ENCODE measurements at places on chromosomes 12 and 14.

- no peak for DNase-seq
These were observed 85.2 kb upstream of the MYF6 start for GRCh38 chr12:80622271-80622670.

- no peak for DNase-seq
These were observed 4.6 kb upstream of the CEP128 start for GRCh38 chr14:80946187-80946586.

- no peak for DNase-seq
These were observed 37.4 kb downstream of the SPTLC2 start for GRCh38 chr14:77579065-77579464.

GRCh38 chr14:21572604-21573003, 7.3 kb downstream of the OR10G3 start:
- DNase-seq, result no peak

DNA sequence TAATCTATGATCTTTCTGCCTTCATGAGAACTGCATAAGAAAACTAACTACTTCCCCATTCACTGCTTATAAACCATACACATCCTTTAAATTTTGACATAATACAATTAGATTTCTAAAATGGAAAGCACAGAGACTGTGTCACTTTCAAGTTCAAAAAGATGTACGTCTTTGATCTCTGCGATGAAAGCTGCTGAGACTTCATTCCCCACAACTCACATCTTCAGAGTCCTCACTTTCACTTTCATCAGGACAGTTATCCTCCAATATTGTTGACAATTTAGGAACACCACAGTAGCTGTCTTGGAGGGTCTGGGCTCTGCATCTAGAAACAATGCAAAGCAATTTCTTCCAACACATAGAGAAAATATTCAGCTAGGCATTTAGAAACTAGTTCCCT, 47.9 kb upstream of the KCNC2 start:
- DNase-seq, result no peak
